ENCODE measurements at places on chromosomes 6 and 20.
A peak's percentile ranks its signal among the peaks of the same experiment; 100 is the strongest.

DNA sequence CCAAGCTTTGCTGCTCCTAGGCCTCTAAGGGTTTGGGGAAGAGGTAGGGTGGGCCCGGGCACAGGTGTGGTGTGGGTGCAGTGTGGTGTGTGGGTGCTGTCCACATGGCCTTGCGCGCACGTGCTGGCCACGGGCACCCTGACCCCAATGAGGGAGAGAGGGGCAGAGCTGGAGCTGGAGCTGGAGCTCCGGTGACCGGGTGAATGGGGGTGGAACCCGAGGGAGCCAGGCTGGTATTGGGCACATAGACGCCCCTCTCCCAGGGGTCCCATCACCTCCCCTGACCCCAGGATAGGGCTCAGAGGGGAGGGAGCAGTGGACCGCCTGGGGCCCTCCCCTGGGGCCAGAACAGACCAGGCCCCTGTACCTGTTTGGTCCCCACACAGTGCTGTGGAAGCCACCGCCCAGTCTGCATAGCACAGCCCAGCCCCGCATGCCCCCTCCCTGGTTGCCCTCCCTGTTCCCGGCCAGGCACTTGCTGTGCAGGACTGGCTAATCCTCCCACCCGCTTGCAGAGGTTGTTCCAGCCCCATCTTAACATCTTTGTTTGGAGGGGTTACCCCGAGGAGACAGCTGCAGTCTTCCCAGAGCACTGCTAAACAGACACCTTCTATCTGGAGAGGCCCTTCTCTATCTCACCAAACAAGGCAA, 984 bp downstream of the ADAM33 start:
- DNase-seq: no peak

- no peak for DNase-seq
Observed at GRCh38 chr6:140752234-140752633, 1377.8 kb upstream of the CITED2 start.

DNA sequence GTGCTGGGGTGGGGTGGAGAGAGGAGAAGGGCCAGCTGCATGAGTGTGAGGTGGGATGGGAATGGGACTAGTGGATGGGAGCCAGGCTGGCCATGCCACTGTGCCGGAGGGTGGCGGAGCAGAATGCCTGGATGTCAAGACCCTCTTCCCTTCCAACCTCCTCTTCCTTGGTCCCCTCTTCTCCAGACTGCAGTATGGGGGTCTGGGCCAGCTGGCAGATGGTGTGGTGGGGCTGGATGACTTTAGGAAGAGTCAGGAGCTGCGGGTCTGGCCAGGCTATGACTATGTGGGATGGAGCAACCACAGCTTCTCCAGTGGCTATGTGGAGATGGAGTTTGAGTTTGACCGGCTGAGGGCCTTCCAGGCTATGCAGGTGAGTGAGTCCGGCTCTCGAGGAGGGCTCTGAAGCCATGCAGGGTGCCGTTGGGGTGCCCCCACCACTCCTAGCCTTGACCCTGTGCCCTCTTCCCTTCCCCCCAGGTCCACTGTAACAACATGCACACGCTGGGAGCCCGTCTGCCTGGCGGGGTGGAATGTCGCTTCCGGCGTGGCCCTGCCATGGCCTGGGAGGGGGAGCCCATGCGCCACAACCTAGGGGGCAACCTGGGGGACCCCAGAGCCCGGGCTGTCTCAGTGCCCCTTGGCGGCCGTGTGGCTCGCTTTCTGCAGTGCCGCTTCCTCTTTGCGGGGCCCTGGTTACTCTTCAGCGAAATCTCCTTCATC, 7.7 kb downstream of the DDR1 start:
- no peak for DNase-seq

GRCh38 chr6:30394139-30394538, 49.2 kb downstream of the RPP21 start:
- DNase-seq: no peak

GRCh38 chr6:9439621-9440330, 975.1 kb downstream of the TFAP2A start:
- DNase-seq: no peak

- DNase-seq: peak; percentile 91
Observed at GRCh38 chr6:113970805-113971676, at the start of gene HDAC2. TSS of gene HDAC2 (minus strand) at chr6:113971148. CDS start at chr6:113970908, 240 bp downstream.

DNA sequence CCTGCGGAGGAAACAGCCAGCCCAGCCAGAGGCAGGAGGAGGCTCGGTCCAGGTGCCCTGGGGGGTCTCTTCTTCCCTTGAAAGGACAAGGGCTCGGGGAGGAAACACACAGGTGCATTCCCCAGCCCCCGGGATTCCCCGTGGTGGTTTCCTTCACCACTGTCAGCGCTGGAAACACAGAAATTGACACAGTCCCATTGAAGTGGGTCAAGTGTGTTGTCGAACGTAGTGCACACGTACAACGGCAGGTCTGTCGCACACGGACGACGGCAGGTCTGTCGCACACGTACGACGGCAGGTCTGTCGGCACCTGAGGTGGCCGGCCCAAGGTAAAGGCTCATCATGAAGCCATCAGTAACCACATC, 80.9 kb downstream of the DLL1 start:
- DNase-seq: no peak

DNA sequence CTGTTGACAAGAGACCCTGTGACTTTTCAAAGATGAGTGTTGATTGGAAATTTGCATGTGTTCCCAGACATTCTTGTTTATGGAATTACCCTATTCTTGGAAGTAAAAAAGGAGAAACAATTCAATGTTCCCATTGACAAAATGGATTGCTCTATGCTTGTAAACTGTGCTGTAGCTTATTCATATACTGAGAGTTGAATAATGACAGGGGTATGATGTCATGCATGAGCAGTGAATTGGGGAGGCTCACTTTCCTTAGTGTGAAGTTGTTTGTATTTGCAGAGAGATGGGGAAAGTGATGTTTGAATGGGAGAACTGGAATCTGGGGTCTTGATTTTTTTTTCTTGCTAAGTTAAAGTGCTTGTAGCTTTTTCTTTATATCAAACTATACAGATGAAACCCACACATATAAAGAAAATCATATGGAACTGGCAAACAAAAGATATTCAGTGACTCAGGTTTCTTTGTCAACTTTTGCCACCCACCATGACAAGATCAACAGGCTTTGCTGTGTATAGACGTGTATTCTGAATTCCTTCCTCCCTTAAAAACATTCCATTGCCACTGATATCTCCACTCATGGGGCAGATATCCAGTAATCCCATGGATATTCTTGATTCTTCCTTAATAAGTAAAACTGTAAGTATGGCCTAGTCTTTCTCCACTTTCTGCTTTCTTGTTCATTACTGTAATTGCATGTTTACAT, 97.8 kb upstream of the JAG1 start:
- DNase-seq: no peak

- DNase-seq: no peak
Observed at GRCh38 chr6:56798163-56798562, 155.5 kb upstream of the DST start.

GRCh38 chr6:11762794-11763459, 15.7 kb downstream of the ADTRP start:
- DNase-seq: no peak

DNA sequence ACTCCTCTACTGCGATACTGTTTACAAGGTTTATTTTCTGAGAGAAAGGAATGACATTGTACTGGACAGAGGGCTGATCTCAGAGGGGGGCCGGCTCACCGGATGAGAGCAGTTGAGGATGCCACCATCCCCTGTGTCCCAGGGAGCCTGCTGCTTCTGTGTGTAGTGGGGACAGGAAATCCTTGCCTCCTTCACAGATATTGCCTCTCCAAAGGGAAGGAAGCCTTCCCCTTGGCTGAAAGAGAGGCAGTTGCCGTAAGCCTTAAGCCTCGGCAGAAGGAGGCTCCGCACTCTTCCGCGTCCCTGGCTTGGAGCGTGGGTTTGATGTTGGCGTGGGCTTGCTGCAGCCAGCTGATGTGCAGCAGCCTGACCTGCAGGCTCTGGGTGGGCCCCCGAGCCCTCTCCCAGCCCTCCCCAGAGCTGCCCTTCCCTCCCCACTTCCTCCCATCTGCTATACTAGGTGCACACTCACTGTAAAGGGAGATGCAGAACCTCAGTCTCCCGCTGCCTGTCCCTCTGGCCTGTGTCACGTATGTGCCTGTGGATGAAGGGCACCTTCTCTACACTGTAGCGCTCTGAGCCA, 45.7 kb upstream of the RPS6KA2 start:
- DNase-seq: no peak

DNA sequence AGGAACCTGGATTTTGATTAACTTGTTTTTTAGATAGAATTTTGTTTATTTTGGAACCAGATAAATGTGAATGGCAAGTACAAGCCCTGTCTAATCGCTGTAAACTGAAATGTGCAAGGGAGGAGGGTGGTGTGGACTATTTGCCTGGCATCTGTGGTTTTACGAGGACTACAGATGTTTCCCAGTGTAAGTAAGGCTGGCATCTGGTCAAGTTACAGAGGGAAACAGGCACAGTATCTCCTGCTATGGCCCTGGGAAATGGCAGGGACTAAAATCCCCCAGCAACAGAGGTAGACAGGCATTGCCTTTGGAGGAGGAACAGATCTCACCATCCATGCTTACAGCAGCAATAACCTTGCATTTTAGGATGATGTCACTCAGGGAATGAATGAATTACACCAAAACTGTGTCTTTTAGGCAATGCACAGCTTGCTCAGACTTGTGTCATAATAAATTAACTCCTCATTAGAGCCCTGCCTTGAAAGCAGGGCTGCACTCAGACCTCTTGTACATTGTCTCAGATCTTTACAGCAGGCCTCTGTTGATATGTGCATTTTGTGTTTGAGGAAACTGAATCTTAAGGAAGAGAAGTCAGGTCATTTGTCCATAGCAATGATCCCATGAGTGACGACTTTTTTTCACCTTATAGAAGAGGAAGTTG, 96.2 kb downstream of the TCP11 start:
- no peak for DNase-seq

GRCh38 chr6:105330913-105331312, 72.0 kb downstream of the PREP start:
- DNase-seq: no peak

DNA sequence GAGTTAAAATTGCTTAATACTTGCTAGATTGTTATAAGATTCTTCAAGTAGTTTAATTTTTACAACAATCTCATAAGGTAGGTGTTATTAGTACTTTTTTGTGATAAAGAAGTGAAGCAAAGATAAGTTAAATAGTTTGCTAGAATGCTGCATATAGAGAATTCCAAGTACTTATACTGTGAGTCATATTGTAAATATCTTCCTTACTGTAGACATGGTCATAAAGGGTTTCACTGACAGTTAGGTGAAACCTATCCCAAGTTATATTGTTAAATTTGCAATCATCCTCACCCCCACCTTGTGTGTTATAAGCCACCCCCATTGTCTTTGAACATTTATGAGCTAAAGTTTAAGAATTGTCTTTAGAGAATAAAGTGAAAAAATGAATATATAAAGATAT, 142.0 kb downstream of the FAM83B start:
- no peak for DNase-seq

DNA sequence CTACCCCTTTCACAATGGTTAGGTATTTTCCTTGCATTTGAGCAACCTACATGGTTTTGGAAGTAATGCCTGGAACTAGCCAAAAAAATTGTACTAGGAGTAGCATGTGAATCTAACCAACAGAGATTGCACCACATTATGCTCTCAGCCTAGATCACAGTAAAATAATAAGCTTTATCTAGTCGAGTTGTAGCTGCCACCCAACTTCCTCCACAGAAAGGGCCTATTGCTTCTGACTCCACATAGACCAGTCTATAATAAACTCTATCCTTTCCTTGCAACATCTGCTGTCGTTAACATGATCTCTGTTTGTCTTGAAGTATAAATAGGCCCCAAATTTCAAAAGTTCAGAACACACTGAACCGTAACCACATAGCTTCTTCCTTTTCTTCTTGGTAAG, 375.5 kb downstream of the PKHD1 start:
- DNase-seq: no peak

DNA sequence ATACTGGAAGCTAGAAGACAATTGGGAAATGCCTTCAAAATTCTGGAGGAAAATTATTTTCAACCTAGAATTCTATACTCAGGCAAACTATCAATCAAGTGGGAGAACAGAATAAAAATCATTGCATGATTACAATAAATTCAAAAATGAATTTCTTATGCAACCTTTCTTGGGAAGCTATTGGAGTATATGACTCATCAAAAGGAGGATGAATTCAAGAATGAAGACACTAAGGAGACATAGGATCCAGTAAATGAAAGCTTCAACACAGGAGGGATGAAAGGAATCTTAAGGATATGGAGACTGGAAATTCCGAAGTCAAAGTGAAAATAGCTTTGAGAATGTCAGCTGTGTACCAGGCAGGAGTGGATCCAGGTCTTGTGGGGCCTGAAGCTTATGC, 12.6 kb upstream of the UBR2 start:
- DNase-seq: no peak

- no peak for DNase-seq
Observed at GRCh38 chr6:7341989-7342742, 29.2 kb upstream of the SSR1 start.

GRCh38 chr20:47719625-47720024, 65.7 kb downstream of the SULF2 start:
- DNase-seq: no peak

GRCh38 chr6:10073341-10073740, 341.5 kb downstream of the TFAP2A start:
- DNase-seq: no peak

- DNase-seq: no peak
Observed at GRCh38 chr20:64099880-64100565, 7.3 kb downstream of the NPBWR2 start.

DNA sequence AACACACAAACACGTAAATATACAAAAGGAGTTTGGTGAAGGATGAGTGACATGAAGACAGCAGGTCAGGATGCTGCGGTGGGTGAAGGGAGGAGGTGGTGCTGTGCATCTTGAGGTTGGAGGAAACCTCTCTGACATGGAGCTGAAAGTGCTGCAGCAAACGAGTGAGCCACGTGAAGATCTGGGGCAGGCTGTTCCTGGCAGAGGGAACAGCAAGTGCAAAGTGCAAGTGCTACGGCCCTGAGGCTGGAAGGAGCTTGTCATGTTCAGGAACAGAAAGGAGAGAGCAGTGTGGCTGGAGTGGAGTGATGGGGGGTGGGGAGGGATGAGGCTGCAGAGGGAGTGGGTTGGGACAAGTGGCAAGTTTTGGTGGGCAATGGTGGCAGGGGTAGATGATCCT, 24.8 kb upstream of the ANGPT4 start:
- no peak for DNase-seq

- peak; percentile 58 for DNase-seq
Observed at GRCh38 chr6:31597006-31597405, 4.2 kb upstream of the NCR3 start.

GRCh38 chr20:46371656-46372055, 34.8 kb downstream of the ELMO2 start:
- DNase-seq: no peak

GRCh38 chr20:57400821-57401564, 9.8 kb downstream of the RBM38 start:
- no peak for DNase-seq

GRCh38 chr6:132927713-132928112, 113.3 kb downstream of the RPS12 start:
- no peak for DNase-seq

DNA sequence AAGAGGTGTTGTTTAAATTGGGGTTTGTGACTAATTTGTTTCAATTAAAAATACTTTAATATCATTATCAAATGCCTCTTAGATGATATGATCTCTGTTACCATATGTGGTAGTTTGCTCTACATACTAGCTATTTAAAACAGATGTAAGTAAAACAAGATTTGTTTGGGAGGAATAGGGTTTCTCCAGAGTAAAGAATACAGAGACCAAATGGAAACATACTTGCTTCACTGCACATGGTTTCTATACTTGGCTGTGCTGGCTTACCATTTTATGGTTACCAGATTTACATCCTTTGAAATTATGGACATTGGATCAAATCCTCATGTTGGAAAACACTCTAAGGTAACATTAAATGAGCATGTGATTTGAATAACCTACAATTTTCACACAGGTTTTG, 588.3 kb downstream of the CD109 start:
- no peak for DNase-seq

All from activated CD4-positive, alpha-beta T cell treated with anti-CD3 and anti-CD28 coated beads for 4 hours (primary cell).